Putamen (tissue), 1 donor: ENCODE measurements at places on chromosomes 16 and 17.

- no peak for DNase-seq
Measured at GRCh38 chr16:78815713-78816112, 716.3 kb downstream of the WWOX start.

DNA sequence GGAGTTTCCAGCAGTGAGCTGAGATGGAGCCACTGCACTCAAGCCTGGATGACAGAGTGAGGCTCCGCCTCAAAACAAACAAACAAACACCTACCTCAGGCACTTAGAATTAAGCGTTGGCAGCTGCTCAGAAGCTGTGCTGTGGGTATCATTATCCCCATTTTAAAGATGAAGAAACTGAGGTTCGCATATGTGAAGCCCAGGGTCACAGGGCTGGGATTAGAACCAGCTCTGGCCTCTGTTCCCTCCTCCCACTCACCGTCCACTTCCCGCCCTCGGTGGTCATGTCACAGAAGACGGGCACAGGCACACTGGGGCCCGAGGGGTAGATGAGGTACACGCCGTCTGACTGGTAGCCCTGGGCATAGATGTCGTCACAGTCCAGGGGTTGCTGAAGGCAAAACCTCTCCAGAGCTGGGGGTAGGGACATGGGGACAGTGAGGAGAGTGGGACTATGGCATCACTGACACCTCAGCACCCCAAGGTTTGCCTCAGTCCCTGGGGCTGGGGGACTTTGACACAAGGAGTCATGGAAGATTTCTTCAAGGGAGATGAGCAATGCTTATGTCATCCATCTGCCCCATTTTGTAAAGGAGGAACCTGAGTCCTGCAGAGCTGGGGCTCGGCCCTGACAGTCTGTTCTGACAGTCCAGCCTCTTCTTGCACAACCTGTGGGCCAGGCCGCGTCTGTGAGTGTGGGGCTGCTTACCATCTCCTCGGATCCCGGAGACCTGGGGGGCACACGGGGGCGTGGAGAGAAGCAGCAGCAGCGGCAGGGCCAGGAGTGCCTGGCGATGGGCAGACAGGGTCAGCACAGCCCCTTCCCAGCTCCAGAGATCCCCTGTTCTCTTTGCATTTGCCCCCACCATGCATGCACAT, 700 bp downstream of the MFAP4 start:
- DNase-seq, result no peak

DNA sequence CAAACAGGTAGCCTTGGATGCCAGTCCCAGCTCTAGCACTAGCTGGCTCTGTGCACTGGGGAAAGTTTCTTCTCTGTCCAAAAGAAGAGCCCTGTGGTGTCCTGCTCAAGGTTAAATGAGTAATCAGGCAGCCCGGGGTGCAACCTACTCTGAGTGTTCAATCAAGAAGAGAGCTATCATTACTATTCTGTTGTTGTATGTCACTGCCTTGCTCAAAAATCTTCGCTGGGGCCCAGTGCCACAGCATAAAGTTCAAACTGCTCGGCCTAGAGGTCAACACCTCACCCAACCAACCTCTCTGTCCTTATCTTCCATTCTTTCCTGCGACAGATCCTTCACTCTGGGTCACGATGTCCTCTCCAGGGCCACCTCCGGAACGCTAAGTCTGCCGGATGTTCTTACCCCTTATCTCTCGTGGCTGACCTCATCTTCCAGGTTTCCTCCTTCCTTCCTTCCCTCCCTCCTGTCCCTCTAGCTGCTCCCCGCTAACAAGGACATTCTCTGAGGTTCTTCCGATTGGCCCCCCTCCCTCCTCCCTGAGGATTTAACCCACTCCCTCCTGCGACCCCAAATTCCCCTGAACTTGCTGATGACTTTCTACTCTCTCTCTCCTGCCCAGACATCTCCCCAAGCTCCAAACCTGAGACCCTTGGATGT, 4.4 kb downstream of the FDXR start:
- no peak for DNase-seq

GRCh38 chr16:28543072-28543471, 4.3 kb upstream of the NUPR1 start:
- no peak for DNase-seq

DNA sequence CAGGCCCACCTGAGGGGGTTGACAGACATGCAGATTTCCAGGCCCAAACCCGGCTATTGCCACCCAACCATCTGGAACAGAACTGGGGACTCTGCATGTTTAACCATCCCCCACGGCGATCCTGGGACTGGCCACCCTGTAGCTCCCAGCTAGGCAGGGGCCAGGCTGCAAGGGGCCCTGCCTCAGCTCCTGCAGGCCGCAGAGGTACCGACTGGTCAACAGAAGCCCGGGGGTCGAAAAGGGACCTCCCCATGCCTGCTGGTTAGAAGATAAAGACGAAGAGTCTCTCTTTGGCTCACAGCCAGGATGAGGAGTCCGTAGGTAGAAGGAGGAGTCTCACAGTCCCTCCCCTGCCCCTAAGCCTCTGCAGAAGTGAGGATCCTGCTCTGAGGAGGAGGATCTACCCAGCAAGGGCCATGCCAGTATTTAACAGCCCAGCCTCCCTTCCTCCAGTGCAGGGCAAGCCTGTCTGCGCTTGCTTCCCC, 223.4 kb upstream of the TNRC6C start:
- no peak for DNase-seq

DNA sequence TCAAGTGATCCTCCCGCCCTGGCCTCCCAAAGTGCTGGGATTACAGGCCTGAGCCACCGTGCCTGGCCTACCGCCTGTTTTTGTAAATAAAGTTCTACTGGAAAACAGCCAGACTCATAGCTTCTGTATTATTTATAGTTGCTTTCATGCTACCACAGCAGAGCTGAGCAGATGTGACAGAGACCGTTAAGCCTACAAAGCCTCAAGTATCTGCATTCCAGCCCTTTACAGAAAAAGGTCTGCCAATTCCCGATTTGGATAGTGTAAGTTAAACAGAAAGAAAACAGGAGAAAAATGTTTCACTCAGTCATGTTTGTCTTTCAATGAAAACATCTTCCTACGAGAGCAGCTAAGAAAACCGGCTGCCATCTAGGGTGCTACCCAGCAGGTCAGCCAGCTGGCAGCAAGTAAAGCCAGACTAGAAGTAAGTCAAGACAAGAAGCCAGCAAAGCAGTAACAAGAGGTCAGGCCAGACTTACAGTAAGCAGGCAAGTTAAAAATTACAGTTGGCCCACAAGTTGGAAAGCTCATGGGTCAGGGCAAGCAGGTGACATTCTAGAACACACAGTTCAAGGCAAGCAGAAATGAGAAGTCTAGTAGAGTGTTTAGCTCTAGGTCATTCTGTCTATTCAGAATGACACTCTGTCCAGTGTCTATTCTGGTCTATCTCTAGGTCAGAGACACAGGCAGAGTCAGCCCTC, 17.7 kb downstream of the NCBP3 start:
- DNase-seq, result no peak

- no peak for DNase-seq
Measured at GRCh38 chr16:81286190-81286589, 28.6 kb upstream of the GAN start.

GRCh38 chr16:22372882-22373661, 1.3 kb downstream of the CDR2 start:
- no peak for DNase-seq

DNA sequence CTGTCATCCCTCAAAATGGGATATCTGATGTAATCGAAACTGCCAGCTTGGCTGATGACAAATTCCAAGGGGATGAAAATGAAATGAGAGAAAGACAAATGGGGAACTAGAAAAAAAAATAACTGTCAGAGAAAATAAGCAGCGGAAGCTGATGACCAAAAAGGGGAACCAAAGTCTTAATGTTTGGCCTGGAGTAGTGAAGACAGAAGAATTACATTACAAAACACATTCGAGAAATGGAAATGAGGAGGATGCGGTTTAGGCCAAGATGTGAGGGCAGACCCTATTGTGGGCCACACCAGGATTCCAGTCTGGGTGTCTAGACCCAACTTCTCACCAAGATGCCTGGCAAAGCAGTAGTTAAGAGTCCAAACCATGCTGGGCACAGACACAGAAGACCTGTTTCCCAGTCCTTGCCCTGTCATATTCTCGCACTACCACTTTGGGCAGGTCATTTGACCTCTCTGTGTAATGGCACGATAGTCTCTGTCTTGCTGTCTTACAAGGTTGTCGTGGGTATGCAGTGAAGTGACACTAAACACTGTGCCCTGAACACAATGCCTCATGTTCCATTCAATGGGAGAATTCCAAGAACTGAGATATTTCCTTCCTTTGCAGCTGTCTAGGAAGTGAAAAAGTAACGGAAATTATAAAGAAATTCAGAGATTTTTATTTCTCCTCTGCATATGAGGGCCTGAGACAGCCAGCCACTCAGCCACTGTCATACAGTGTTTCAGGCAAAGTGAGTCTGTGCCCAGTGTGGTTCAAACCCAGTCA, 12.3 kb upstream of the CCL2 start:
- no peak for DNase-seq

DNA sequence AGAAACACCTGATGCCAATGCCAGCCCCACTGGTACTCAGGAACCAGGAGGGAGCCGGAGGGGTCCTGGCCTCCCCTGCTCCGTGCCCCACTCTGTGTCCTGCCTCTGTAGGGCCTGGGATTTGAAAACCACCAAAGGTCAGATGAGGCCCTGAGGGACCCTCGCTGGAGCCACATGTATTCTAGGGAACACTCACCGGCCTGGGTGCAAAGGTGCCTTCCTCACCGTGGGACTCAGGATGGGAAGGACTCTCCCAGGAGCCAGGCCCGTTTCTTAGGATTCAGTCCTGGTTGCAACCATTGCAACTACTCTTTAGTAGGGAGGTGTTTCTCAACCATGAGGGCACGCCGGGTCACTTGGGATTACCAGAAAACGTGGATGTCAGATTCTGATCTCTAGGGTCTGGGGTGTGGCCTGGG, 74.6 kb downstream of the N4BP1 start:
- DNase-seq, result no peak

GRCh38 chr17:16381496-16381820, 567 bp downstream of the UBB start:
- DNase-seq, result peak; percentile 46

DNA sequence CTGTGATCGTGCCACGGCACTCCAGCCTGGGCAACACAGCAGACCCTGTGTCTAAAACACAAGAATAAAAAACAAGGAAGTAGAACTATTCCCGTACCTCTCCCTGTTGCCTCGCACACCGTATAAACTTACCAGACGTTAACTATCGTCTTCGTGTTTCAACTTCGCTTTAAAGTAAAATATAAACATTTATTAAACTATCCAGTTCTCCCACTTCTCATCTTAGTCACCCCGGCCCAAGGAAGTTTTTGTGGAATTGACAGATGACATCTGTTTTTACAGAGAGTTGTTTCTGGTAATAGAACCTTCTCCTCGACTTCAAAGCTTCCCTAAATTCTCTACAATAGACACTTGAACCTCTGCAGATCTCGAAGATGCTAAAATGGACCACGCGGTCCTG, 83.1 kb downstream of the NXN start:
- no peak for DNase-seq

DNA sequence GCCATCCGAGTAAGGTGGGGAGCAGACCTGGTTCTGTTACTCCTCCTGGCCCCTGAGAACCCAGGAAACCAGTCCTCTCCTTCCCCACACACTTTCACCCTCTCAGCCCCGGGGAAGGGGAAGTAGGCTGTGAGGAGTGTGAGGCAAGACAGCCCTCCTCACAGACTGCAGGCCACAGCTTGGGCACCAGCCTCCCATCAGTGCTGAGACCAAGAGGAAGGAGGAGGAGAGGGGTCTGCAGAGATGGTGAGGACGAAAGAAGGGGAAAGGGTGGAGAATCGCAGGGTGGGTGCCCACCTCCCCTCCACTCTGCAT, 7.0 kb downstream of the G6PC3 start:
- no peak for DNase-seq

GRCh38 chr17:39174920-39175694, 9.1 kb upstream of the ARL5C start:
- DNase-seq, result no peak

DNA sequence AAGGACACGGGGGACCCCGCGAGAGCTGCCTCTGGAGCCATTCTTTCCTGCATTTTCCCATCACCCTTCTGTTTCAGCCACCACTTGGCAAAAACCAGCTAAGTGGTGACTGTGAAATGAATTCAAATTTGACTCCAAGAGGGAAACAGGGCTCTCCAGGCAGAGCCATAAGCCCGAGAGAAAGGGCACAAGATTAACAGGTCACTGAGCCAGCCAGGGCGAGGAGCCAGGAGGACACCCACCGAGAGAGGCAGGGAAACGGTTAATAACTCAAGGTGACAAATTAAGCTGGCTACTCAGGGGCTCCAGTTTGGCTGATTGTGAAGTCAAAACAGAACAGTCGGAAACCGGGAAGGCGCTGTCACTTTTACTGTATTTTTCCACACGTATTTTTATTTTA, 67.8 kb upstream of the SOX9 start:
- DNase-seq, result no peak

- no peak for DNase-seq
Measured at GRCh38 chr17:4043862-4044261, 79.6 kb upstream of the ATP2A3 start.

DNA sequence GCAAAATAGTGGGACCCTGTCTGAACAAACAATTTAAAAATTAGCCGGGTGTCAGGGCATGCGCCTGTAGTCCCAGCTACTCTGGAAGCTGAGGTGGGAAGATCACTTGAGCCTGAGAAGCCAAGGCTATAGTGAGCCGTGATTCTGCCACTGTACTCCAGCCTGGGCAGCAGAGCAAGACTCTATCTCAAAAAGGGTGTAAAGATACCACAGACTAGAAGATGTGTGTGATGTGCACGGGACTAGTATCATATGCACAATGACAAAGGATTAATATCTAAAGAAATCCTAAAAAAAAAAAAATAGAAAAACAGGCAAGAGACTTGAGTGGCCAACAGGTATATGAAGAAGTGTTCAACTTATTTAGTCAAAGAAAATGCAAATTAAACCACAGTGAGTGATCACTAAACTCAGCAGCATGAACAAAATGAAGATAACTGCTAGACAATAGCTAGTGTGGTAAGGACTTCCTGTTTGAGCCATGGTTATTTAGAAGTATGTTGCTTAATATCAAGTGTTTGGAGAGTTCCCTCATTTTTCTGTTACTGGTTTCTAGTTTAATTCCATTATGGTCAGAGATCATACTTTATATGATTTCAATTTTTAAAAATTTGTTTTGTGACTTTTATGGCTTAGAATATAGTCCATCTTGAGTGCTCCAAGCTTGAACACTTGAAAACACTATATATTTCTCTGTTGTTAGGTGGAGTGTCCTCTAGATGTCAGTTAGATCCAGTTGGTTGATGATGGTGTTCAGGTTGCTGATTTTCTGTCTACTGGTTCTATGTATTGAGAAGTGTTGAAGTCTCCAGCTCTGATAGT, 14.7 kb upstream of the SLX4 start:
- DNase-seq, result no peak

GRCh38 chr17:70230850-70231640, 61.7 kb downstream of the KCNJ2 start:
- DNase-seq, result no peak
